ENCODE measurements at places on chromosomes 11 and 22.

DNA sequence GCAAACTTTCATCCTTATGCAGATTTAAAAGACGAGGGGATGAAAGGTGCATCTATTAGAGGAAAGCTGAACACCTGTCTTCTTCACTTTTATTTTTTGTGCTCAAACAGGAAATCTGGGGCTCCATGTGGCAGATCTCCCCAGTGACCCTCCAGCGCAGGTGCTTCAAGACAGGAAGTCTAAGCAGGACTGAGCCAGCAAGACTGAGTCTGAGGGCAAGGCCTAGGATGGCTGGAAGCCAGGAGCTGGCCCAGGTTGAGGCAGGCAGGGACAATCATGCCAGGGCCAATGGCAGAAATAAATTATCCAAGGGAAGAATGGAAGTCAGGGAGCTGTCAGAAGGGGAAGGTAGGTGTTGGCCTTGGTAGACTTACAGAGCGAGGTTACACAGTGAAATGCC lies 101.1 kb upstream of the SPON1 start:
- DNase-seq: no peak
- H3K27me3 ChIP-seq: no peaks in the 10 kb centered on the region
- no peaks in the 10 kb centered on the region for H3K36me3 ChIP-seq
- no peak overlapping the region for H3K4me3 ChIP-seq

DNA sequence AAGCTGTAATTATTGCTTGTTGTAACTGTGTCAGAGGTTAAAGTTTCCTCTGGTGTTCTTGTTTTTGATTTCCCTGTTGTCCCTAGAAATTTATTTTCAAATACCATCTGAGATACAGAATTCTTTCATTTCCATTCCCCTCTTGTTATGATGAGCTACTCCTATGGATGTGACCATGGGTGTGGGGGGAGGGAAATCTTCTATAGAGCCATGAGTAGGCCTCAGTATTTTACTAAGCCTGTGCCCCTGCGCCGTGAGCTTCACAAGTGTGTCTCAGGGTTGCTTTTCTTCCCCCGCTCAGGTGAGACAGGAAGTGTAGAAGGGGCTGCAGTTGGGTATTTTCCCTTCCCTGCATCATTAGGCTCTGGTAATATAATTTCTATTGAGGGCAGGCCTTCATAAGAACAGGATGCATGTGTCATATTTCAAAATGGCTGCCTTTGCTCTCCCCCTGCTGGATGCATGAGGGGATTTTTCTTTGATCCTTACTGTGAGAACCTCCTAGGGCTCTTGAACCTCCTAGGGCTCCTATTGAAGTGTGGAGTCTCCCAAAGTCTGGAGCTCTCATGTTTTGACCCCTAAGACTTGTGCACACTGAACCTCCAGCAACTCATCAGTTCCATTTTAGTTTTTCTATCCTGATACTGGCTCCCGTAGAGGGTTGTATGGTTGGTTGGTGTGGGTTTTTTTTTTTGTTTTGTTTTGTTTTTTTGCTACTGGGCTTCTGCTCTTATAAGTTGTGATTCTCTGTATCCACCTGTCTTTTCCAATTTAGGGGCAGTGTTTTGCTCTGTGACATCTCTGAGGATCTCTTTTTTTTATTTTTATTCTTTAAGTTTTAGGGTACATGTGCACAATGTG lies 658.2 kb downstream of the NTM start:
- H3K36me3 ChIP-seq: no peaks in the 10 kb centered on the region
- H3K27me3 ChIP-seq: no peaks in the 10 kb centered on the region
- peak; percentile 18 for DNase-seq
- H3K27ac ChIP-seq: no peak overlapping the region

DNA sequence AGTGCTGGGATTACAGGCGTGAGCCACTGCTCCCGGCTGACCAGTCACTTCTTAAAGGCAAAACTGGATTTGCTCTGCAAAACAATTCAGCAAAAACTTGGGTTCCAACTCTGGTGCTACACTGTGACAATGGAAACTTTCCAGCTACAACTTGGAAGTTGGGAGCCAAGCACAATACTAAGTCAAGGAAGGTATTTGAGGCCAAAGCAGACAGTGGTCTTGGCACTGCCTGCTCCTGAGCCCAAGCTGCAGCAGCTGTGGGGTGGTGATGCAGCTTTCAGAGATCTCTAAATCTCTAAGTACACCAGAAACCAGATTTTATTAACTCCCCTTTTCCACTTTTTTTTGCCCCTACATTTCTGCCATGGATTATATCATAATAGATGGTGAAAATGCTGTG lies 17.5 kb downstream of the ADM start:
- H3K27me3 ChIP-seq: no peaks in the 10 kb centered on the region
- peaks cover 13% of the 10 kb centered on the region for H3K4me1 ChIP-seq
- no peak for DNase-seq

GRCh38 chr11:75140269-75141138 lies 10.4 kb upstream of the SLCO2B1 start:
- no peak overlapping the region for H3K4me3 ChIP-seq
- no peaks in the 10 kb centered on the region for H3K4me1 ChIP-seq
- no peaks in the 10 kb centered on the region for H3K27me3 ChIP-seq
- H3K36me3 ChIP-seq: no peaks in the 10 kb centered on the region
- peak; percentile 53 for DNase-seq

- no peaks in the 10 kb centered on the region for H3K27me3 ChIP-seq
- no peaks in the 10 kb centered on the region for H3K36me3 ChIP-seq
- DNase-seq: no peak
- H3K4me3 ChIP-seq: no peak overlapping the region
- no peak overlapping the region for H3K27ac ChIP-seq
Measured at GRCh38 chr11:32153747-32154146, 62.9 kb downstream of the RCN1 start.

DNA sequence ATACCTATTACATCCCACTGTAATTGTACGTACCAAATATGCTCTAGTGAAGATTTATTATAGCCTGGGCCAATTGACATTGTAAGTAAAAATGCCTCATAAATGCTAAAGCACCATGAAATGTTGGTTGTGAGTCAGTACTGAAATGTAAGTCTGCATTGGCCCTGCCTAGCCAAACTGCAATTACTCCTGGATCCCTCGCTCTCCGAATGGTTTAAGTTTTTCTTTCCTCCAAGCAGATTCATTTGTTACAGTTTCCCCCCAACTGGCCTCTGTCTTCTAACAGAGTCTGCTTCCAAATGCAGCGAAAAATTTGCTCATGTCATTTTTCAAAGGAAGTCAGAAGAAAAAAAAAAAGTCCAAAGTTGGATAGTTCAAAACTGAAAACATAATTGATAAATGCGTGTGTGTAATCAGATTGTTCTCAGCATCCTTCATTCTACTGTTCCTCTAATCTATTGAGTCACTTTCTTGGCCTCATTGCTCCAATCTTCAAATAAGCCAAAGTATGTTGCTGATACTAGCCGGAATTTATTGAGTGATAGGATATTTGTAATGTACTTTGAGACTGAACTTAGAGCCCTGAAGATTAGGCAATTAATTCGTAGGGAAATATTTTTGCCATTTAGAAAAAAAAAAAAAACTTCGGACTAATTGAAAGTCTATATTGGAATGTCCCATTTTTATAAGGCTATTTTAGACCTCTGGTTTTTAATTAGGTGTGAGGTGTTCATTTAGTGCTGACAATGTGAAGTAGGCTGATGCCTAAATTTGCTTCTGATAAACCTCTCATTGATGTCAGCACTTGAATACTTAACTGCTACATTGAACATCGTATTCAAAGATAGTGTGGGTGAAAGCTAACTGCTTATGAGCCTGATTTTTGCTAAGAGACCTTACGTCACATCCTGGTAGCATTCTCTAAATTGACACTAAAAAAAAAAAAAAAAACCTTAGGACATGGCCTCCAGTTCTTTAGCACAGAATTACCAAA lies 93.4 kb downstream of the WT1 start:
- no peaks in the 10 kb centered on the region for H3K36me3 ChIP-seq
- H3K27me3 ChIP-seq: no peaks in the 10 kb centered on the region
- no peak overlapping the region for H3K27ac ChIP-seq
- H3K4me3 ChIP-seq: no peak overlapping the region

DNA sequence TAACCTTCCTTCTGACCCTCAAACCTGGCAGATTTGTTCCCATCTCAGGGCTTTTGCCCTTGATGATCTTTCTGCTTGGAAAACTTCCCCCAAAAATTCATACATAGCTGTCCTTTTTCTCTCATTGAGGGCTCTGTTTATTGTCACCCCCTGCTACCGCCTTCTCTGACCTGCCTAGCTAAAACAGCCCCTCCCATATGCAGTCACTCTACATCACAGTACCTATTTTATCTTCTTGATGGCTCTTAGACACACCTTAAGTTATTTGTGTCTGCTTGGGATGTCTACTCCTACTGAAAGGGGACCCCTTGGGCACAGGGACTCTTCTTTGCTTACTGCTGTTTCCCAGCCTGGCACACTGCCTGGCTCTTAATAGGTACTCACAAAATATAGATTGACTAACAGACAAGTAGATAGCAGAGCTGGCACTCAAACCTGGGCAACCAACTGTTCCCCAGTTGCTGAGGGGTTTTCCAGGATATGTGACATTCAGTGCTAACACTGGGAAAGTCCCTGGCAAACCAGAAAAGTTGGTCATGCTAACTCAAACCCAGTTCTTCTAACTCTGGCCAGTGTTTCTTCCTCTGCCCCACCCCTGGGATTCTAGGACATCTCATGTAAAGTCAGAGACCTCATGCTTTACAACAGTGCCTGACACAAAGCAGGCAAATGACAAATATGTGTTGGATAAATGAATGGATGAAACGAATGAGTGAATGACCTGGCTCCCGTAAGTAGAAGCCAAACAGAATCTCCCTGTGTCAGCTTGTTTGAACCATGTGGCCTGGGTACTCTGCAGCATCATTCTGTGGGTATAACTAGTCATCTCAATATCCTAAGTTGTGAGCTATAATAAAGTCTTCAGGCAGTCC lies 19.8 kb upstream of the FJX1 start:
- no peaks in the 10 kb centered on the region for H3K4me1 ChIP-seq
- H3K4me3 ChIP-seq: no peak overlapping the region
- no peaks in the 10 kb centered on the region for H3K36me3 ChIP-seq

- H3K36me3 ChIP-seq: no peaks in the 10 kb centered on the region
- no peak overlapping the region for H3K4me3 ChIP-seq
- H3K4me1 ChIP-seq: peaks cover 4% of the 10 kb centered on the region
- no peaks in the 10 kb centered on the region for H3K27me3 ChIP-seq
Measured at GRCh38 chr11:126090452-126090851, 27.8 kb upstream of the CDON start.

DNA sequence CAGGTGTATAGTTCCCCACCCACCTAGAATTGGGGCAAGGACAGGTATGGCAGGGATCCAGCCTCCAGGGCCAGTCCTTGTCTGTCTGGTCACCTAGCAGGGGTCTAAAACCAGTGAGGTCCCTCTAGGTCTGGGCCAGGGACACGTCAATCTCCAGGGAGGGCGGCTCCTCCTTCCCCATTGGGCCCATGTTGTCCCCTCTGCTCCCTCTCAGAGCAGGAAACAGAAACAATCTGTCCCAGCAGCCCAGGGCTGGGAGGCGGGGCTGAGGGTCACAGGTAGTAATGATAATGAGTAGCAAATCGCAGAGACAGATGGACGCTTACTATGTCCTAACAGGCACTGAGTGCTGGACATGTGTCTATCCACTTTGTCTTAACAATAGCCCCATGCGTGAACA lies 22.8 kb upstream of the SYT7 start:
- H3K27ac ChIP-seq: no peak overlapping the region
- no peak for DNase-seq
- no peaks in the 10 kb centered on the region for H3K4me1 ChIP-seq
- no peak overlapping the region for H3K4me3 ChIP-seq
- no peaks in the 10 kb centered on the region for H3K36me3 ChIP-seq
- H3K27me3 ChIP-seq: peaks cover 2% of the 10 kb centered on the region

- no peak overlapping the region for H3K27ac ChIP-seq
- no peaks in the 10 kb centered on the region for H3K36me3 ChIP-seq
- H3K27me3 ChIP-seq: no peaks in the 10 kb centered on the region
- no peak for DNase-seq
- H3K4me3 ChIP-seq: no peak overlapping the region
Measured at GRCh38 chr22:35632935-35633334, 15.3 kb upstream of the APOL6 start.

DNA sequence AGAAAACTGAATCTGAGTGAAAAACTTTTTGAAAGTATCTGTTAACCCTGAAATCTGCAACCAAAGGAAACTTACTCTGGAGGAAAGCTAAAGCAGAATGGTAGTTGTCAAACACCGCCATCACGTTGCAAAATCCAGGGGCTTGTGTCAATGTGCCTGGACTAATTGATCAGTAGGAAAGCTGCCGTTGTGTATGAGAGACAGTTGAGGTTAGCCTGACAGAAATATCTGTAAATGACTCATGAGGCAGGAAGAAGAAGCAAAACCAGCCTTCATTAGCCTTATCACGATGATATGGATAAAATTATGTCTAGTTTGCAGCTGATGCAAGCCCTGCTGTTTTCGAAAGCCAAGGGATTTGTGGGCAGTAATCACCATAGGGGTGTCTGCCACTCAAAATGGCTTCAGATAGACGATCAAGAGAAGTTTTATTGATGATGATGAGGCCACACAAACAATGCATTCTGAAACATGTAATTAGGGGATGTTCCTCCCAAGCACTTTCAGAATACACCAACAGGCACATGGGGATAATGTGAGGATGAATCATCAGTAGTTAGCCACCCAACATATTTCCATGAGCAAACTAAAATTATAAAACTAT lies 8.9 kb downstream of the SCGB1A1 start:
- H3K27ac ChIP-seq: no peak overlapping the region
- DNase-seq: no peak
- no peak overlapping the region for H3K4me3 ChIP-seq
- no peaks in the 10 kb centered on the region for H3K36me3 ChIP-seq

DNA sequence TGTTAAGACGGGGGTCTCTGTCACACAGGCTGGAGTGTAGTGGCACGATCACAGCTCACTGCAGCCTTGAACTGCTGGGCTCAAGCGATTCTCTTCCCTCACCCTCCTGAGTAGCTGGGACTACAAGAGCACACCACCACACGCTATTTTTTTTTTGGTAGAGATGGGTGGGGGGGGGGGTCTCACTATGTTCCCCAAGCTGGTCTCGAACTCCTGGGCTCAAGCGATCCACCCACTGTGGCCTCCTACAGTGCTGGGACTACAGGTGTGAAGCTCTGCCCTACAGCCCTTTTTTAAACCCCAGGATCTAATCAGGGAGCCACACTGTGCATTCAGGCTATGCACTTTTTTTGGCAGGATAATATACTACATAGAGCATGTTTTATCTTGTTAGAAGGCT lies 1.4 kb upstream of the DHCR7 start:
- H3K27me3 ChIP-seq: no peaks in the 10 kb centered on the region
- DNase-seq: no peak
- no peak overlapping the region for H3K27ac ChIP-seq
- H3K4me1 ChIP-seq: peaks cover 20% of the 10 kb centered on the region
- H3K4me3 ChIP-seq: peak overlapping the region; percentile 92
- peaks cover 17% of the 10 kb centered on the region for H3K36me3 ChIP-seq
